ENCODE measurements at places on chromosomes 16 and 17.

- no peak for DNase-seq
These were observed 476.9 kb upstream of the CDH5 start for GRCh38 chr16:65889533-65889966.

DNA sequence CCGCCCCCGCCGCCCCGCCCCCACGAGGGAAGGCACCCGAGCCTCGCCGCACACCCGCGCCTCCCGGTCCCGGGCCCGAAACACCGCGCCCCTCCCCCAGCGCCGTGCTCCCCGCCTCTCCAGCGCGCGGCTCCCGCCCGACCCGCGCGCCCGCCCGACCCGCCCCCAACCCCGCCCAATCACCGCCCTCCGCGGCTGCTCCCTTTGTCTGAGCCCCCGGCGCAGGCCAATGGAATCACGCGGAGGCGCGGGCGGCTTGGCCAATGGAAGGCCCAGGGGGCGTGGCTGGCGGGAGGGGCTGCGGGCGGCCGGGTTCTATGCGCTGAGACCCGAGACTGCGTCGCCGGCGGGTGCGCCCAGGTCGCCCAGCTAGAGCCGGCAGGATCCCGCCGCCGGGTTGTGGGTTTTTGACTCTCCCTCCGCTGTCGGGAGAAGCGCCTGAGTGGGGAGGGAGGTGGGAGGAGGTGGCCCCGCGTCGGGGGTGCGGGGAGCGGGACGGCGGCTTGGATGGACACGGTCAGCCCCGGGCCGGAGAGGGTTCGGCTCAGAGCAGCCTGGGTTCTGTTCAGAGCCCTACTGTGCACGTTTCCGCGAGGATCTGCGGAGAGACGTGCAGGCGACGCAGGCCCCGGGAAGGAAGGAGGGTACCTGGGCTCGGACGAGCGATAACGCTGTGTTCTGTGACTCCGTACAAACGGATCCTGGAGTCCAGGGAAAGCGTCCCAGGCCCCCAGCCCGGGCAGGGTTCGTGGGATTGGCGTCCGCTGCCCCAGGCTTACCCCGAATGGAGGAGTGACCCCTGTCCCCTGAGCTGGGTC, 49.0 kb upstream of the BAHCC1 start:
- DNase-seq = peak; percentile 70

- DNase-seq = no peak
These were observed 12.1 kb downstream of the ZZEF1 start for GRCh38 chr17:4130715-4131114.

- no peak for DNase-seq
These were observed 2.6 kb downstream of the SHBG start for GRCh38 chr17:7632492-7632894.

- no peak for DNase-seq
These were observed 40.1 kb downstream of the HIC1 start for GRCh38 chr17:2094891-2095535.

- no peak for DNase-seq
These were observed 1.1 kb downstream of the PARN start for GRCh38 chr16:14628806-14629611.

GRCh38 chr17:68389041-68389440, 68.3 kb downstream of the WIPI1 start:
- DNase-seq = no peak

DNA sequence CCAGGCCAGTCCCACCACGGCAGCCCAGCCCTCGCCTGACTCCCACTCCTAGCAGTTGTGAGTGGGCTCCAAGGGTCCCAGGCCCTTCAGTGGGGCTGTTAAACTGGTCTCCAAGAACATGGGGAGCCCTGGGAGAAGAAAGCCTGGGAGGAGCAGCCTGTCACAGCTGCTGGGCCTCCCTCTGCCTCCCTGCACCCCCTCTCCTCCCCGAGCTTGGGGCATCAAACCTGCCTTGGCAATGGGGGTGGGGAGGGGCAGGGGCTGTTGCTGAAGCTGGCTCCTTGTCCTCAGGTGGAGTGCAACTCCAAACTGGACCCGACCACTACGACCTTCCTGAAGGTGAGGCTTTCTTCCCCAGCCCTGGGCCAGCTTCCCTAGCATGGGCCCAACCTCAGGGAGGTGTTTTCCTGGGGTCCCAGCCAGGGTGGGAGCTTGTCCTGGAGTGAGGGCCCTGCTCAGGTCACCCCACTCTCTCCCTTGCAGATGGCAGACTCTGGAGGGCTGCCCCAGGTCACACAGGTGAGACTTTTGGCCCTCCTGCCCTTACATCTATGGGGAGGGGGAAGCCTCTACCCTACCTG, 6.6 kb upstream of the SETD6 start:
- no peak for DNase-seq

DNA sequence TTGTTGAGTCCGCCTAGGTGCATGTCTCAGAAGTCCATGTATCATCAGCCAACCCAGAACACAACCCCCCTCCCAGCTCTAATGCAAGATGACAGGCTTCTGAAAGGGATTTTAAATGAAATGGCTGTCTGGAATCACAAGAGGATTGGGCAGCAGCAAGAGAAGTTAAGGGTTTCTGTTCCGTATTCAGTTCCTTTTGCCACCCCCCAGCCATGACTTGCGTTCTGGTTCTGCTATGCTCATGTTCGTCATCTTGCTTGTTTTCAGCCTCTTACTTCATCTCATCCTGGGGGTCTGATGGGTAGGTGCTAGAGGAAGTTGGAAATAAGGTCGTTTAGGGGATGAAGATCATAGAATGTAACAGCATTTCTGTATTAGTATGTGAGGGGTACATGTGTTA, 12.0 kb downstream of the MINK1 start:
- no peak for DNase-seq

GRCh38 chr17:8140065-8141029, 11.9 kb downstream of the PER1 start:
- no peak for DNase-seq

- DNase-seq = no peak
These were observed 2.8 kb upstream of the NTN3 start for GRCh38 chr16:2468233-2468724.

- no peak for DNase-seq
These were observed 51.0 kb upstream of the PIRT start for GRCh38 chr17:10888858-10889257.

GRCh38 chr16:79836144-79836543, 235.6 kb upstream of the MAF start:
- no peak for DNase-seq

- DNase-seq = no peak
These were observed 258.1 kb upstream of the SALL1 start for GRCh38 chr16:51409001-51409675.

DNA sequence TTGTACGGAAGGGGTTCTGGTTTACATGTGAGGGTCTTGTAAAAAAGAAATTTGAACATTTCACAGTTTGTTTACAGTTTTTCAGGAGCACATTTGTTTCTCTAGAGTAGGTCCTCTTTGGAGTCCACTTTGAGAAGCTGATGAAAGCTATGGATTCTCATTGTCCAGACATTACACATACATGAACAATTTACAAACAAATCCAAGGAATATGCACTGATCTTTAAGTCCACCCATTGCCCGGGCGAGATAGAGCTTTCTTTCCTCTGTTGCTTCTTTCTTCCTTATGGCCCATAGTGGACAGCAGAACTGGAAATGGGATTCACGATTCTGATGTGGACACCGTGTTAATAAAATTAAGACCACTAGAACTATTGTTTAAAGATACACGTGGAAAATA, 1.9 kb downstream of the DCAF7 start:
- no peak for DNase-seq

GRCh38 chr17:35082073-35082657, 18.7 kb upstream of the RFFL start:
- DNase-seq = no peak

GRCh38 chr17:17080181-17080631, 37.9 kb downstream of the MPRIP start:
- no peak for DNase-seq

DNA sequence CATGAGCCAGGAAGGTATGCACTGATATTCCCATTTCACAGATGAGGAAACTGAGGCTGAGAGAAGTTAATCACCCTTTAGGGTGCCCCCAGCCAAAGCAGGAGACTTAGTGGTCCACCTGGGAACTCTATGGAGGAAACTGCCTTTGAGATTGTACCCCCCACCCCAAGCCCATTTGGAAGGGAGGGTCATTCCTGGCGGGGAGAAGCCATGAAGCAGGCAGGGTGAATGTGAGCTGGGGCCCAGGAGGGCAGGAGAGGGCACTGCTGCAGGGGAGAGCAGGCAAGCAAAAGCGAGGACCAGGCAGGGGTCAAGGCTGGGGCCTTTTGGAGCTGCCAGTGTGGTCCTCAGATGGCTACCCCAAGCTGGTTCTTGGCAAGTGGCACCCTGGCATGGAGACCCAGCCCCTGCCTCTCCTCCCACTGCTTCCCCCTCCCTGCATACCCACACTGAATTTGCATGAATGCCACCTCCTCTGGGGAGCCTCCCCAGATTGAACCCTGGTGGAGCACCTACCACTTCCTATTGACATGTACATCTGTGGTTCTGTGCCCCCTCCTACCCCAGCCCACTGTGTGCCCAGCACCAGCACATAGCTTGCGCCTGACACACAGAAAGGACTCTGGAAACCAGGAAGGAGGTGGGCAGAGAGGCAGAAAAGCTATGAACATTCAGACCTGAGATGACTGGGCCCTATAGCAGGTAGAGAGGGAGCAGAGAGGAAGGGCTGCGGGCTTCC, 965 bp upstream of the TMC6 start:
- no peak for DNase-seq

- no peak for DNase-seq
These were observed 33.9 kb downstream of the BAHCC1 start for GRCh38 chr17:81428948-81429774.

- DNase-seq = no peak
These were observed 5.2 kb upstream of the OR4D2 start for GRCh38 chr17:58161566-58161965.

GRCh38 chr16:75079346-75079926, 37.1 kb downstream of the LDHD start:
- DNase-seq = no peak

- DNase-seq = no peak
These were observed 22.6 kb upstream of the DHX8 start for GRCh38 chr17:43461185-43461584.

DNA sequence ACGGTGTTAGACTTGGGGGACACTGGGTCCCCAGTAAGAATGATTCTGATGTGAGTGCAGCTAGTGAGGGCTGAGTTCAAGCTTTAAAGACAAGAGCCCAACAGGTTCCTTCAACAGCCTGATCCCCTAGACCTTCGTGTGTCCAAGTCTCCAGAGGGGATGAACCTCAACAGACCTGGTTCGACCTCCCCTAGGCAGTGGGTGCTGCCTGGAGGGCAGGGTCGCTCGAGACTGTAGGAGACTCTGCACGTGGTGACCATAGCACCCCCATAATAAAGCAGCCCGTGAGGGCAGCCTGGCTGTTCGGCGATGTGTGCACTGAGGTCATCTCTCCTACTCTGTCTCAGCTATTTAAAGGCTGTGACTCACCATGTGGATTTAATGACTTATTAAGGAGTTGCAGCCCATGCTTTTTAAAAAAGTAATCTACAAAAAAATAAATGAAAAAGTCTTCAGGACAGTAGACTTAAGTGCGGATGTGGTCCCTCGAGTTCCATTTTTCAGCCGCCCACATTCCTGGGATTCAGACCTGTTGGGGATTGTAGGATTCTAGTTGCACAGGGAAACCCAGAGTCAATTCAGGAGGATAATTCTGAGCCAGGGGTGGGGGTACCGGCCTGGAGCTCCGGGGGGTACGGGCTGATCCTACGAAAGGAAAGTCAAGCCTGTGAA, 23.4 kb upstream of the METRNL start:
- DNase-seq = no peak

DNA sequence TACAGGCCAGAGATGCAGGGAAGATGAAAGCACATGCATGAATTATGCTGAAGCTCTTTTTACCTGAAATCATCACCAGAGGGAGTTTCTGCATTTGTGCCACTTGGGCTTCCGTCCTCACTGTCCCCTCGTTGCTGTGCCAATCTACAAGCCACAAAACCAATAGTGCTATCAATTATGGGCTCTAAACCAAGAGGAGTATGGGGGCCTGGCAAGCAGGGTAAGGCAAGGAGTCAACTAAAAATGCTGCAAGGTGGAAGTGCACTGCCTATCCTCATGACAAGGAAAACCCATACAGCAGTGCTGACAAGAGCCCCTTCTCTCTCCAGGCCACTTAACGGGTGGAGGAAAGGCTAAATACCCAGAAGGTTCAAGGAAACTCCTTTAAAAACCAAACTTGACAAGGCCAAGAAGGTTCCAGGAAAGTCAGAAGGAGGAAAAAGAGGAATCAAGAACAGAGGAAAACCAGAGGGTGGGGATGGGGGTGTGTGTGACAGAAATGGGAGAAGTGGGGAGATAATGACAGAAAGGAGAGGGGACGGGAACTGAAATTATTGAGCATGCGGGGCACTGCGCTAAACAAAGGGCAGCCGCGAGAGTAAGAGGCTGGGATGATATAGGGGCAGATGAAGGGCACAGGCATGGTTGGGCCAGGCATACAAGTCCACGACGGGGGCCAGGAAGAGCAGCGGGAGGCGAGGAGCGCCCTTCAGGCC, 674 bp downstream of the C17orf75 start:
- DNase-seq = no peak

GRCh38 chr17:42547001-42547461, 5.7 kb upstream of the HSD17B1 start:
- DNase-seq = no peak

Measured in NCI-H1417 treated with DMSO at 0.1 percent for 48 hours (cell line).